Stimulated activated CD8-positive, alpha-beta memory T cell treated with anti-CD3 and anti-CD28 coated beads, Interleukin-7, amount 100 ng/mL, for 4 hours (primary cell): ENCODE measurements at places on chromosomes 7 and 10.

GRCh38 chr10:133199992-133200611 lies 29.9 kb upstream of the UTF1 start:
- DNase-seq = no peak

DNA sequence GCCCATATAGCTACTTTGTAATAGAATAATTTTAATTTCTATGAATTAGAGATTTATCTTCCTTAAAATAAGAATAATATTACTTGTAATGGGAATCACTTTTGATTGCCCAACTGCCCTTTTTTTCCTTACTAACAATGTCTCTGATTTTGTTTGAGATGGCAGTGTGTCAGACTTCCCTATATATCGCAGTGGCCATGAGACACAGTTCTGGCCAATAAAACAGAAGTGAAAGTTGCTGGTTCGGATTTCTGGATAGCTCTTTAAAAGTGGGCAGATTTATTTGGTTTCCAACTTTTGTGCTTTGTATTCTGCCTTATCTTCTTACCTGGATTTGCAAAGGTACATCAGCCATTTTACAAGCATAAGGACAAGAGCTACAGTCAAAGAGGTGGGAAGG lies 170.2 kb downstream of the PPP1R17 start:
- DNase-seq = no peak

- DNase-seq = no peak
These were observed 178.4 kb downstream of the SH3PXD2A start for GRCh38 chr10:103676851-103677417.

- no peak for DNase-seq
These were observed 171.7 kb downstream of the KCND2 start for GRCh38 chr7:120444650-120445049.

DNA sequence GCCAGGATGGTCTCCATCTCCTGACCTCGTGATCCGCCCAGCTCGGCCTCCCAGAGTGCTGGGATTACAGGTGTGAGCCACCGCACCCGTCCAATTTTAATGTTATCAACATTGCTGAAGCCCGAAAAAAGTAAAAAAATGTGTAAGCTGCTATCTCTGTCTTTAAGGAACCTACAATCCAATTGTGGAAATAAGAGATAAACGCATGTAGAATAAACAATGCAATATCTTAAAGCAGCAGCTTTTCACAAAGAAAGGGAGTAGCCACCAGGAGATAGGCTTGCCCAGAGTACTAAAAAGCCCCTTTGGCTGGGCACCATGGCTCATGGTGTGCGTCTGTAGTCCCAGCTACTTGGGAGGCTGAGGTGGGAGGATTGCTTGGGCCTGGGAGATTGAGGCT lies 282.9 kb upstream of the LYZL1 start:
- no peak for DNase-seq

DNA sequence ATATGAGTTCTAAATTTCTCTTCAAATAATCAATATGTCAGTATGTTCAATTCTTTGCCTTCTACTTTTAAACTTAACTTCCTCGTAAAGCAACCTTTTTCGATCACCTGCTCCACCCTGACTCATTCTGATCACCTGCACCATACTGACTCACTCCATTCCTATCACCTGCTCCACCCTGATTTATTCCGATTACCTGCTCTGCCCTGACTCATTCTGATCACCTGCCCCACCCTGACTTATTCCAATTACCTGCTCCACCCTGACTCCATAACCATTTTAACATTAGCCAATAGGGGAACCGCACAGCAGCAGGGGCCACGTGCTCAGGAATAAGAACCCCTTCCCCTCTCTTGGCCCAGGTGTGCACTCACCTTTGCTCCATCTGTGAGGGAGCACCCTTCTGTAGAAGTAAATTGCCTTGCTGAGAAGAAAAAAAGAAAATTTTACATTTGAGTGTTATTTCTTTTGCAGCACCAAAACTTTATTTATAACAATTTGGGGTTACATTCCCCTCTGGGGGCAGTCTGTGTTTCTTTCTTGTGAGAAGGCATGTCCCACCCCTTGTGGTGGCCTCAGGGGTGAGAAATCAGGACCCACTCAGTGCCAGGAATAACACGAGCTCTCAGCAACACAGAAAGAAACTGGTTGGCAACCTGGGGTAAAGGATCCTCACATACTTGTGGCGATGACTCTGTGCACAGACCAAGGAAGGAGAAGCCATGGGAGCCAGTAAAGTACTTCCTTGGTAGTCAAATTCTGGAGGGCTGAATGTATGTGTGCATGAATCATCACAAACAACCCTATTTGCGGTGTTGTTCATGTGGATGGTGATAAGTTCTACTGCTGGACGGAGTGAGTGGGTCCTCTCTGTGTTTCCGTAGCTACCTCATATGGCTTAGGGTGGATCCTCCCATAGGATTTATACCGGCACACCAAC lies 29.4 kb upstream of the PPP1R9A start:
- no peak for DNase-seq

- DNase-seq = no peak
These were observed 27.6 kb upstream of the MKRN1 start for GRCh38 chr7:140506788-140507464.

- no peak for DNase-seq
These were observed 3.9 kb downstream of the CXCL12 start for GRCh38 chr10:44380829-44381600.

GRCh38 chr7:153110606-153111005 lies 351.1 kb downstream of the ACTR3B start:
- no peak for DNase-seq

GRCh38 chr10:66006411-66006810 lies 919.4 kb upstream of the LRRTM3 start:
- DNase-seq = no peak

DNA sequence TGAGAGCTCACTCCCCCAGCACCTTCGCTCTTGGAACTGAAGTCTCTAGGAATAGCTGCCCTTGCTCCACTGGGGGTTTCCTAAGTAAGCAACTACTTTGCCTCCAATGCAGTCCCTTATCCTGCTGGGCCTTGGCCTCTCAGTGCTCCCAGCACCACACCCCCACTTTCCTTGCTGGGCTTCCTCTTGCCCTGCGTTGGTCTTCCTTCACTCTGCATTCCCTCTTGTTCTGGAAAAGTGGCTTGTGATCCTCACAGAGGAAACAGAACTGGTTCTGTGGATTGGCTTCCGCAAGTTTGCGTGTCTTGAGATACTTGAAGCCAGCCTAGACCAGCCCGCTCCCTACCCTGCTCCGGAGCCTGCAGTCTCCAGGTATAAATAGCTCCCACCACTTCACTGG lies 6.4 kb downstream of the NKX2-3 start:
- no peak for DNase-seq

GRCh38 chr7:68967598-68967997 lies 630.7 kb upstream of the AUTS2 start:
- no peak for DNase-seq

DNA sequence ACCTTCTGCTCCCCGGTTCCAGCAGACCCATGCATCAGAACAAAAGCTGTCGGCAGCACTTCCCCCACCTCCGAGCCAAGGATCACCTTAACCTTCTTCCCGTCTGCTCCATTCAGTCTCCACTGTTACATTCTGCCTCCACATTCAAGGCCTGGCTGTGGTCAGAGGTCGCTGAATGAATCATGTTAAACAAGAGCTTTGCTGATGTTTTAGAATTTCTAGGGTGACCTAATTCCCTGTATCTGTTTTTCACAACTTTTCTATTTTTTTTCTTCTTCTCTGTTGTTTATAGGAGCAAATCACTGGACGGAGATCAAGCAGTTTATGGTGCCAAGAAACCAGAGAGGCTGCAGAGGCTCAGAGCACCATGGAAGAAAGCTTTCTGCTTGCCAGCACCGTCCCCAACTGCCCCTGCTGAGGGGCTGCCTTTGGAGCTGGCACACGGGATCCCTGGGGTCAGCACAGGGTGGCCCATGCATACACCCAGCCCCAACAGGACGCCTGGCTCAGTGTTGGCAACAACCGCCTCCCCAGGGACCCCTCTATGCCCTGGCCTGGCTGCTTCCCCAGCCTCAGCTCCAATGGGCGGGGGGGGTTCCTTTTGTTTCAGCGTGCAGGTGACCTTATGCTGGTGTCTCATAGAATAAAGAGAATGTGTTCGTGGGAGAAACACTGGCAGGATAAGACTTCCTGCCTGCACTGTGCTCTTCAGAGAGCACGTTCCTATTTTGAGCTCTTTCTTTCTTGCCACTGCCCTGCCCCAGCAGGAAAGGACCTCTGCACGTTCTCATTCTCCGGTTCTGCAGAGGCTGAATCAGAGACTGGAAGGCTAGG lies 182.7 kb upstream of the LYZL2 start:
- DNase-seq = no peak

GRCh38 chr7:101390901-101391301 lies 28.2 kb downstream of the COL26A1 start:
- DNase-seq = no peak

DNA sequence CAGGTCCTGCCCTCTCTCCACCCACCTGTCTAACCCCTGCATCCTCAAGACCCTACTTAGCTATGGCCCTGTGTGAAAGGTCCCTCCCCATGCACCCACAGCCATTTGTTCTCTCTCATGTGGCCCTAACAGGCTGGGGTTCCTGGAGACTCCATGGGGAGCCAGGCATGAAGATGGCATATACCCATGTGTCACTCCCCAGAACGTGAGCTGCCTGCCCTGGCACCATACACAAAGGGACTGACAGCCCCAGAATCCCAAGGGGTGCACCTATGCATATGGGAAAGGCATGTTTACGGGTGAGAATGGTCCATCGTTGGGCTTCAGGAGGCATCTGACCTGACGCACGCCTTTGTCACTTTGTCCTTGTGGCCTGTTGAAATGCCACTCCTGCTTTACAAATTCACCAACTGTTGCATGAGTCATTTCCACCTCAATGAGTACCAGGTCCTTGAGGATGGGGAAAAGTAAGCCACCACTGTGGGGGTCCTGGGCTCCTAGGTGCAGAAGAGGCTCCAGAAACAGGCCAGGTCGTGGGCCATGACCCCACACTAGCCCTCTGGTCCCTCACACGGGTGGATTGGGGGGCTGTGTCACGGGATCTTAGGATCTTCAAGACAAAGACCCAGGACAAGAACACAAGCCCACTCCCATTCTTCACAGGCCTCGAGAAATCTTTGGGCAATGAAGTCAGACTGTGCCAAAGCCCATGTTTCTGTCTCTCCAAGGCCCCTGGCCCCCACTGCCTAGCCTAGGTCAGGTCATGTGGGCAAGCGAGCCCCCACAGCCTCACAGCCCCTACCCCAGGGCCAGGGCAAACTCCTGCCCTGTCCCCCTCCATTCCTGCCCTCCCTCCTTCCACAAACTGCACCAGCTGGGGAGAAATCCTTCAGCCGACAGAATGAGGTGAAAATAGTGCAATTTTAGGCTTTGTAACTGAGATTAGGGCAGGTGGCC lies 8.6 kb downstream of the GPRIN2 start:
- no peak for DNase-seq

DNA sequence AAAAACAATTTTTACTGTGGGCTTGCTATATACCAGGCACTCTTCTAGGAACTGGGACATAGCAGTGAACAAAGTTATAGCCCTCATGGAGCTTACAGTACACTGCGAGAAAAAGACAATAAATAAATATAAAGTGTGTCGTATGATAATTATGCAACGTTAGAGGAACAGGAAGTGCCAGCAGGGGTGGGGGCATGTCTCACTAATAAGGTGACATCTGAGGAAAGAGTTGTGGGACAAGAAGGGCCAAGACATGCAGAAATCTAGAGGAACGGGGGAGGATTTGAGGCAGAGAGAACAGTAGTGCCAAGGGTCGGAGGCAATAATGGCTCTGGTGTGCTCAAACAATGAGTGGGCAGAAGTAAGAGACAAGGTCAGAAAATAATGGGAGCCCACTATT lies 52.8 kb downstream of the LMBR1 start:
- no peak for DNase-seq

DNA sequence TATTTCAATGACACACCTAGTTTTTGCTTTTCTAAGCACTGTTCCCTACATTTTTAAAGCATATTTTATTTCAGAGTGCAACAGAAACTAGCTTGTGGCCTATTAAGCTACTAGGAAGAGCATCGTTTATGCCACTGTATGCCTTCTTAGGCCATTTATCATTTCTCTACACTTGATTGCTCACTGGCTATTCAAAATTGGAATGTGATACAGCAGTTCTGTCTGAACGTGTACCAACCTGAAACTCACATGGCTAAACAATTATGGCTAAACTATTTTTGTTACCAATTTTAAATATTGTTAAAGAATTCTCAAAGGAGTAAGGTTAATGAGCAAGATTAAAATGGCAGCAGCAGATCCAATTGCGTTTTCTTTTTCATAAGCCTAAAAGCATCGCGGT lies 105.2 kb downstream of the GSAP start:
- DNase-seq = no peak

DNA sequence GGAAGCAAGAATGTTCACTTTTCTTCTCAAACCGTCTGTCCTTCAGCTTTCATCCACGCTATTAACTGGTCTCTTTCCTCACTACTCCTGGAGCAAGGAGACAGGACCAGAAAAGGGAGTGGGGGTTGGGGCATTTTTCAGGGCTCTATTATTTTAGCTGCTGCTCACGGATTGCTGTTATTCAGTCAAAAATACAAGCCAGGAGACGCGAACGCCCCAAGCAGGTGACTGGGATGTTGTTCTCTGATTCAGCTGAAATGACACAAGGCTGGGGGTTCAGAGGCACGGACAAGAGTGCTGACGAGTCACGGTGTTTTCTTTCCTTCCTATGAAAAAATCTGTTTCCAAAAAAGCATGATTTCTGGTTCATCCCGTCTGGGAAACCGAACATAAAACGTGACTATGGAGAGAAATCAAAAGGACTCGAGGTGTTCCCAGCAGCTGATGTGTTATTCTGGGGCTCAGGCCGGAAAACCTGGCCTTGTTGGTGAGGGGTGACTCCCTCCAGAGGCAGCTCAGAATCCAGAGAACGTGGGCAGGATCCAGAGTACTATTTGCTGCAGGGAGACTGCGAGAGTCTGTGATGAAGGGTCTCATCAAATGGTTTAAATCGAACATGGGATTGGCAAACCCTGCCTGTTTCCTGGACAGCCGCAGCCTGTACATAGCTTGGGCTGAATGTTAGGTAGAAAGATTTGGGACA lies 3.5 kb upstream of the INHBA start:
- DNase-seq = no peak

- no peak for DNase-seq
These were observed 816.2 kb downstream of the NRG3 start for GRCh38 chr10:82691211-82691610.

DNA sequence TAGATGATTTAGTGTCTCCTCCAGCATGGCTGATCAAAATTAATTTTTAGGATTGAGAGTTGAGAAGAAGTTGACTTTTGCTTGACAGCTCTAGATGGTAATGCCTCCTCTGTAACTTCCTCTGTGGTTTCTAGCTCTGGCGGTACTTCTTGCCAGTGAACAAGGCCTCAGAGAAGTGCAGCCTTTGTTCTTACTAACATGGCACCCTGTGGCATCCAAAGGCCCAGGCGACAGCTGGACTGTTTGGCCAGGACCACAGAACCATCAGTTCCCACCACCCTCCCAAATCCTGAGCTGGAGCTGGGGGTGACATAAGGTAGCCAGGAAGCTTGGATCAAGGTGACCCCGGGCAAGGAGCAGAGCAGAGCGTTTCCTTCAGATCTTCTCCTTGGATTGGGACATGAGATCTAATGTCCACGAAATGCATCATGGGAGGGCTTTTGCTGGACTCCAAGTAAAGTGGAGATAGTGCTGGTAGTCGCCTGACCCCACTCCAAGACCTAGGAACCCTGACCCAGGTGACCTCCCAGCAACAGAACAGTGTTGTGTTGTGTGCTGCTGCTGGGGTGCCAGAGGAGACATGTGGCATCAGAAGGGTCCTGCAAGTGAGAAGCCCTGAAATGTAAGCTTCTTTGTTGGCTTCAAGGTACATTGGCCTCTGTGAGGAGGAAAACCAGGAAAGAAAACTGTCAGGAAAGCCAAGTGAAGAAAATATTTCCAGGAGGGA lies 41.8 kb downstream of the APBB1IP start:
- peak; percentile 14 for DNase-seq
